ENCODE measurements at places on chromosomes 5 and 9.

DNA sequence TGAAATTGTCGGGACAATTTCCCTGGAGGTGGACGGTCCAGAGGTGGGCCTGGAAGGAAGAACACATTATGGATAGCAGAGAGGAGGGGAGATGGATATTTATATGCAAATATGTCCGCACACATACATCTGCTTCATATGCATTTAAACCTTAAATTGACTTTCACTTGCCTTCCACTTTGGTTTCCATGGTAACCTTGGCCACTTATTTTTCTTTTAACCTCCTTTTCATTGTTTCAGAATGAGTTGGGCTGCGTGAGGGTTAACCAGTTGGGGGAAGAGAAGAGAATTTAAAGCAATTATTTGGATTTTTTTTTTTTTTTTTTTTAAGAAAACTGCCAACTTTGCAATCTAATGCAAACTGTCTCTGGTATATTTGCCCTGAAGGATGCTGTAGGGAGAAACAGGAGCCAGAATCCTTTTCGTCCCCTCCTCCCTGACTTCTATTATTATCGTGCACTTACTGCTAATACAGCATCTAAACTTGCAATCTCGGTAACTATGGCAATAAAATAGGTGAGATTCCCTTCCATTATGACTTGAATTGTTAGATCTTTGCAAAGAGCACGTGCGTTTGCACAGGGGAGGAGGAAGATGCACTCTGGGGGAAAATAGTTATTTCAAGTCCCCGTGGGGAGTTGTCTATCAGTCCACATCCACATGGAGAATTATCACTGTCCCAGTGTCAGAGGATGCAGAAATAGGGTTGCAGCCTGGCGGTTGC, 35.6 kb downstream of the TLR4 start:
- no peak for DNase-seq

DNA sequence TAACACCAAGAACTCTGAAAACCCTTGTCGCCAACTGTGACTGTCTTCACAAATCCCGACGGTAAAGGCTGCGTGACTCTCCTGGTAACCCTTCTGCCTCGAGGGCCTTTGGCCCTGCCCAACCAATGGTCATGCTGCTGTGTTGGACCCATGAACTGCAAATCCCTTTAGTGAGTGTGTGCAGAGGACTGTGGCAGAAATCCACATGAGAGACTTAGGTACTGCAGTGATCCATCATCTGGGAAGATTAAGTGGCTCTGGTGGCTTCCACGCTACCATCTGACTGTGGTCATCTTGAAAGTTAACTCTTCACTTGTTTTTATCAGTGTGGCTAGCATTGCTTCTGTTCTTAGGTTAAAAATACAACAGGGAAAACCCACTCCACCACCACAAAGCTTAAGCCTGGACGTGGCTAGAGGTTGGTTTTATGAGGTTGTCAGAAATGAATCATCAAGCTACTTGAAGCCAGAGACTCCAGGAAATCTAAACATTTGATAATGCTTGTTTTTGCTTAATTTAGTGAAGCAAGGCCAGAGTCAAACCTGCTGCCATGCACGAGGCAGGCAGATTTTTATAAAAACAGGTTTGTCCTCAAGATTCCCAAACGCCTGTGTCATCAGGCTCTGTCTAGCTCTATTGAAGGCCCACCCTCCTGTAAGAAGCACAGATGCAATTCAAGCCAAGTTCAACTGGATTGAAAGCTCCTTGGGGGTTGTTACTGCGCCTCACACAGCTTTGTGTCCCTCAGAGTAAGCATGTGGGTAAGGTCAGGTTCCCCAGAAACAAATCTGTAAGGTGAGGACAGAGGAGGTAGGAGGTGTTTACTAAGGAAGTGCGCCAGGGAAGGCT, 52.7 kb upstream of the ERCC6L2 start:
- no peak for DNase-seq

DNA sequence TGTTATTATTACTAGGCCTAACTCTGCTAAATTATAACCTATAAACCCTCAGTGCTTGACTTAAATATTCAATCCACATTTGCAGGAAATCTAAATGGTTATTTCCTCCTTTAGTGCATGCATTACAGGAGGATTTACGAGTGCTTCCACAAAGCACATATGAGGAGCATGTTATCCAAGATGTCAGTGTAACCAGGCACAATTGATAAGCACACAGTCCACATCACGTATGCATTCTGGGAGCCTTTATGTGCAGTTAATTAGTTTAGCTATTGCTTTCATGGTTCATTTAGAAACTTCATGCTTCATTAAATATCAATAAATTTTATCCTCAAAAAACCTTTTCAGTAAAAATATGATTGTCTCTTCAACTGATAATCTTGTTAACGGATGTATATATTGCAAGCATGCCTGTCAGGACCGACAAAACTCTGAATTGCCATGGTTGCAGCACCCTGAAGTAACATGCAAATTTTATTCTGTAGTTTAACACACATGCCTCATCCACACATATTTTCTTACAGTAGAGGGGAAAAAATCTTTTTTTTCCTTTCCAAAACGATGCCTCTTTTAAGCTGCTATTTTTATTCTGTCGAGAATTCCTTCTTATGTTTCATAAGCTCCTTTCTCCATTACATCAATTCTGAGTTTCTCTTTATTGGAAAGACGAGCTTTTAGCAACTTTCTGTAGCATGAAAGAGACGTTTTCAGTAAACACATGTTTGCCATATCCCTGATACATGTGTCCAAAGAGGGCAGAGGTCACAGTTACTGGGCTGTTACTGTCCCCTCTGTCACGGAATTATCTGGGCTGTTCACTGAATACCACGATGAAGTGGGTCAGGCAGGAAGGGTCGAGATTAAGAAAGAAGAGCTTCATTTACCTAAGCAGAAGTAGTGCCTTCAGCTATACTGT, 142.0 kb downstream of the GLIS3 start:
- DNase-seq: no peak

GRCh38 chr5:14450018-14450524, 131.5 kb upstream of the OTULINL start:
- no peak for DNase-seq

GRCh38 chr5:57069115-57069835, 104.6 kb upstream of the GPBP1 start:
- no peak for DNase-seq

DNA sequence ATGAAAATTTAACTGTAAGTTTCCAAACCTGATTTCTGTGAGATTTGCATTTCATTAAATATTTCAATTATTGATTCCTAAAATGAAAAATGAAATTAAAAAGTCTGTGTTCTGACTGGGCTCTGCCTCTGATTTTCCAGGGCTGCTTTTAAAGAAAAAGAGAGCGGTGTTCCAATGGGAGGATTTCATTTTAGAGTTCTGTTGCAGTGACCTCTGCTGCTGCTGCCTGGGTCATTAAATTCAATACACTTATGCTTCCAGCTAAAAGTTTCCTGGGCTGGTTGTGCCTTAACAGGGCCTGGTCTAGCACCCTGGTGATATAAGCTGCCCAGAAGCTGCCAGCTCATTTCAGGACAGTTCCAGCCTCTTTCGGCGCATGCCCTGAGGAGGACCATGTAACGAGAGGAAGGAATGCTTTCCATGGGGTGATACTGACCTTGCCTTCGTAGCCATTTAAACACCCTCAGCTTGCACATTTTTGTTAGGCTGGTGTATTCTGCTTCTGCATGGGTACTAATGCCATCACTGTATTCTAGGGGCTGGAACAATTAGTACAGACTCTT, 93.3 kb downstream of the TMEM174 start:
- no peak for DNase-seq

- no peak for DNase-seq
Observed at GRCh38 chr5:42621662-42622061, 135.0 kb upstream of the CCDC152 start.

GRCh38 chr5:122858451-122858850, 13.0 kb downstream of the SNX24 start:
- DNase-seq: no peak

DNA sequence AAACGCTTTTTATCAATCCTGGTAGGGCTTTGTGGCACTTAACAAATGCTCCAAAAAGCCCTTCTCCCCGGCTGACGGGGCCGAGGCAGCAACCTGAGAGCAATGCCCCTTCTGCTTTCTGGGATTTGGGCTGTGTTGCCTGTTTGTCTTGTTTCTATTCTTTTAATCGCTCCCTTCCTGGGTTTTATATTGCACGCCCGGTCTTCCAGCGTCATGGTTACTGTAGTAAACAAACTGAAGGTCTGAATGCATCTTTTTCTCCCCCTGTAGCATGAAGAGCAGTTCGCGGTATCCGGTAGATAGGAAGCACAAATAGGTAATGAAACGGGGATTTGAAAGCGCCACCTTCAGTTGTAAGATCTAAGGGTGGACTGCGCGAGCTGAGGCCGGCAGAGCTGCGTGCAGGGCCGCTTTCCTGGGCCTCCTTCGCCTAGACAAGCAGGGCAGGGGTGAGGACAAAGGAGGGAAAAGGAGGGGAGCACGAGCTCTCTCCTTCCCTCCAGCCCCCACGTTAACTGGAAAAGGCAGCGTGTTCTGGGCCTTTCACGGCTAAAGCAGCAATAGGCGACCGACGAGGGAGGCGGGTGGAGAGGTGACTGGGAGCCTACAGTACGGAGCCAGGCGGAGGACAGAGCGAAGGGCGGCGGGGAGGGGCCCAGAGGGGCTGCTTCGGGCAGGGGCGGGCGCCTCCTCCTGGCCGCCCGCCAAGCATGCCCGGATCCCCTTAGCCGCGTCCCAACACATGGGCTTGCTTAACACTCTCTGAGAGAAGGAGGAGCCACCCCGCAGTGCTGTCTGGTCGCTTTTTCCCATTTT, 49.3 kb upstream of the ZNF366 start:
- DNase-seq: no peak

GRCh38 chr5:138926688-138927448, 51.7 kb upstream of the LRRTM2 start:
- DNase-seq: no peak

DNA sequence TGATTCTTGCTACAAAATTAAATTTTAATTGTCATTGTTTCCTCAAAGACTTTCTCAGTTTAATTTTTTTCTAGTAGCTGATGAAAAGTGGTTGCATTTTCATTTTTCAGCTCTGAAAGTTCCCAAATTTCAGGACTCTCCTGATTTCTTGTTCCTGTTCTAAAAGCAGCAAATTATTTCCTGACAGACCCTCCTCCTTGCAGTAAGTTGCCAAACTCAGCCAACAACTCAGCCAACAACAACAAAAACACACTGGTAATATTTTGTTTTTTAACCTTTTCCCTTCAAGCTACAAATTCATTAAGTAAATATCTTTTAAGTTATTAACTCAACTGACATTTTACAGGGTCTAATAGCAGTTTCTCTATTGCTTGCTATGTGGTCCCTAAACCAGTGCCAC, 487.8 kb upstream of the NUDT12 start:
- no peak for DNase-seq

- no peak for DNase-seq
Observed at GRCh38 chr5:131525805-131526204, 109.2 kb downstream of the RAPGEF6 start.

GRCh38 chr5:64347309-64347708, 158.5 kb upstream of the RGS7BP start:
- DNase-seq: no peak

- no peak for DNase-seq
Observed at GRCh38 chr5:154618696-154619095, 136.5 kb upstream of the LARP1 start.

DNA sequence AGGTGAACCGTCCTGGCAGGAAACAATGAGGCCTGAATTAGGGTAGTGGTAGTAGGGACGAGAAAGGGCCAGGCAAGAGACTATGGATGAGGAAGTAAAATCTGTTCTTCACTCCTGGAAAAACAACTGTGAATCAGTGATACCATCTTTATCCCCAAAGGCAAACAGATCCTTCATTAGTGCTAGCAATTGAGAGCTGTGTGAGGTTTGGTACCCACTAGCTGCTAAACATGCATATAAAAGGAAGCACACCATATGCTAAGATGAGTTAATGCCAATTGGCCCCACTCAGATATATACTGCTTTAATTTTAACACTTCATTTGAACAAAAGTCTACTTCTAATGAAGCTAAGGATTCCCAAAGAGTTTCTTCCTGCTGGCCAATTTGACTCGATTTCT, 244.8 kb upstream of the NR4A3 start:
- no peak for DNase-seq

DNA sequence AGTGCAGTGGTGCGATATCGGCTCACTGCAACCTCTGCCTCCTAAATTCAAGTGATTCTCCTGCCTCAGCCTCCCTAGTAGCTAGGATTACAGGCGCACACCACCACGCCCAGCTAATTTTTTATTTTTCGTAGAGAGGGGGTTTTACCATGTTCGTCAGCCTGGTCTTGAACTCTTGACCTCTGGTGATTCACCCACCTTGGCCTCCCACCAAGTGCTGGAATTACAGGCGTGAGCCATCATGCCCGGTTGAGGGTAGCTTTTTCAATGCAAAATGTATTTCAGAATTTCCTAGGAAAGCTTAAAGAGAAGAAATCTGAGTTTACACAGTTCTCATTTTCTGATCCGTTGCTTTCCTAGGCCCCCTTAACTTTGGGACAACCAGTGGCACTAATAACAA, 15.7 kb downstream of the BDP1 start:
- DNase-seq: no peak
